Esophagus squamous epithelium (tissue), 5 donors: ENCODE measurements at places on chromosomes 16 and 17.

DNA sequence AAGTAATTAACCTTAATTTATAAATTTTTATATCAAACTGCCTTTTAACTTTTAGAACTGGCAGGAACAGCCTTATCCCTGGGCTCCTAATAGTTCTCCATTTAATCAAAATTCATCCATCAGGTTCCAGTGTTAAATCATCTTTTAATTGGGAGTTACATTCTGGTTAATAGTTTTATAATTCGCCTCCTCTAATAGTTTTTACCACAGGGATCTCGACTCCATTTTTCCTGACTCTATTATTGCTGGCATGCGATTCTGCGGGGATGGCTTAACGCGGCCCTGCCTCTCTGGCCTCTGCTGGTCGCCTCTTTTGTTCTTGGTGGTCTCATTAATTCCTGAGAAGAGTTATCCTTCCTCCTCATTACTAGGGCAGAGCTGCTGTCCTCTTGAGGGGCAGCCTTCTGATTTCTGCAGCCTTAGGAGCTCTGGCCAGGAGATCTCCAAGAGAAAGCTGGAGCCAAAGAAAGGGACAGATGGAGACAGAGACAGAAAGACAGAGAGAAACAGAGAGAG is 71.1 kb downstream of the MRM1 start:
- no peak for DNase-seq

- no peak for DNase-seq
Measured at GRCh38 chr17:67217446-67217845, 27.6 kb downstream of the HELZ start.

- DNase-seq, result no peak
Measured at GRCh38 chr16:74320707-74321106, 24.1 kb downstream of the PSMD7 start.

DNA sequence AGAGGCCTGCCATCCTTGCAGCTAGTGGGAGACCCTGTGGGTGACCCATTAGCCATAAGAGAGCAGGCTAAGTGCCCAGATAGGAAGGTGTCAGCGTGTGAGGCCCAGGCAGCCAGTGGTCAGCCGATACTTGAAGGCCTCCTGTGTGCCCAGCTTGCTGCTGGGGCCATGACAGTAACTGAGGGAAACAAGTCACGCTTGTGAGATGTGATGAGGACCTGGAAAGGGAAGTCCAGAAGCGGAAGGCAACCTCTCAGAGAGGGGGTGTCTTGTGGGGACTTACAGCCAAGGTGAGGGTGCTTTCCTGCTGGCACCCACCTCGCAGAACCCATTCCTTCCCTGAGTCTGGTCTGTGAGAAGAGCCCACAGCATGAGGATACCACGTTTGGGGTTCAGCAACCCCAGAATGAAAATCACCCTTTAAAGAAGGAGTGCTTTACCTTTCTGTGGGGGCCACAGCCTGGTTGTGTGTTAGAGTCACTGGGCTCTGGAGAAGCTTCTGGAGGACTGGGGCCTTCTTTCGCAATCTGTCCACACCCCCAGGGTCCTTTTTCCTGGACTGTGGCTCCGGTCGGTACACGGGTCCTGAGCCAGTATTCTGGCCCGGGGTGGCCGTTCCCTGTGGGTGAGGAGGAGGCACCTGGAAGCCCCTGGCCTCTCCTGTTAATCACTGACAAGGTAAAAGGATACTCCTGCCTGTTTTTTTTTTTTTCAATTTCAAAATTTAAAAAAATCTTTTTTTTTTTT is 53.9 kb downstream of the PLCG2 start:
- no peak for DNase-seq

- no peak for DNase-seq
Measured at GRCh38 chr17:49996495-49997300, 1.7 kb upstream of the DLX3 start.

- no peak for DNase-seq
Measured at GRCh38 chr17:82070611-82071010, 5.0 kb upstream of the DUS1L start.

- no peak for DNase-seq
Measured at GRCh38 chr16:66467611-66468010, 40.5 kb downstream of the BEAN1 start.

- no peak for DNase-seq
Measured at GRCh38 chr17:30939051-30939689, 17.4 kb downstream of the ADAP2 start.

DNA sequence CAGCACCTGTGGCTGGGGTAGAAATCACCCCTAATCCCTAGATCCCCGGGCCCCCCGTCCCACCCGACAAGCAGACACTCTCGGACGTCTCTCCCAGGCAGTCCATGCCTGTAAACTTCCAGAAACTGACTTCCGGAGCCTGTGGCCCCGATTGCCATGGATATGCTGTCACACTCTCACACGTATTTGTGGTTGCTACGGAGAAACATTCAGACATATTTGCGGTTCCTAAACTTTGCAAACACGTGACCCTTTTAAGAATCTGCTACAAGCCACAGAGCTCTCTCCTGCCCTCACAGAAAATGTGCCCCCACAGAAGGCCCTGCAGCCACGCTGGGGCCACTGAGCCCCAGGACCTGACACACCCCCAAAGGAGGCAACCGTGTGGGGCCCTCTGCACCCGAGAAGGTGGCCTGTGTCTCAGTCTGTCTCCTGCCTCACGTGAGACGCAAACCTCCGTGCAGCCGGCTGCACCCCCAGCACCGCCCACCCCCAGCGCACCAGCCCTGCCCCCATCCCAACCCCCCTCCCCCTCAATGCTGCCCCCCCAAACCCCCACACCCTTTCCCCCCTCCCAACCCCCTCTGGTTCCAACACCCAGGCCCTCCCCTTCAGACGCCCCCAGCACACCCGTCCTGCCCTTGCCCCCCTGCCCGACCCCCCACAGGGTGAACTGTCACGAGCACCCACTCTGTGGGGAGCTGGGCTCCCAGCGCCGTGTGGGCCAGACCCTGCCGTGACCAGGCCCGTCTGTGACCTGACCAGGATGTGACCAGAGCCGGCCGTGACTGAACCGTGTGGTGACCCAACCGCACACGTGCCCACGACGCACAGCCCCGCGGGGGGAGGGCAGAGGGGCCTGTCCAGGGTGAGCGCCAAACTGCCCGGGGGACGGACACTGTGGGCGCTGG is 66.3 kb upstream of the METRNL start:
- DNase-seq, result no peak

DNA sequence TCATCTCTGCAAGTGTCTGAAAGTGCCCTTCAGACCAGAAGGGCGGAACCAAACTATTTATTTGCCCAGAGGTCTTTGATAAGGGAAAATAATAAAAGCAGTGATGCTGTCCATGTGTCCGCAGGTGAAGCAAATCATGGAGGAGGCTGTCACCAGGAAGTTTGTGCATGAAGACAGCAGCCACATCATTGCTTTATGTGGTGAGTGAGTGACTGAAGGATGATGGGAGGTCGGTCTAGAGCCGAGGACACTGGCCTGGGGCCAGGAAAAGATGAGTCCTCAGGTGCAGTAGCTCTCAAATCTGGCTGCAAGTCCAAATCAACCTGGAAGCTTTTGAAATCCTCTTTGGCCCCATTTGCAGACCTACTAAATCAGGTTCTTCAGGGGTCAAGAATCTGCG is 6.1 kb downstream of the SGSM2 start:
- no peak for DNase-seq

GRCh38 chr17:27573971-27574525 is 56.9 kb upstream of the LGALS9 start:
- no peak for DNase-seq

GRCh38 chr16:3021449-3022207 is 1.5 kb downstream of the TNFRSF12A start:
- no peak for DNase-seq

GRCh38 chr17:43907998-43908721 is 824 bp upstream of the MPP2 start:
- no peak for DNase-seq

- DNase-seq, result no peak
Measured at GRCh38 chr17:63419949-63420867, 25.9 kb downstream of the CYB561 start.

DNA sequence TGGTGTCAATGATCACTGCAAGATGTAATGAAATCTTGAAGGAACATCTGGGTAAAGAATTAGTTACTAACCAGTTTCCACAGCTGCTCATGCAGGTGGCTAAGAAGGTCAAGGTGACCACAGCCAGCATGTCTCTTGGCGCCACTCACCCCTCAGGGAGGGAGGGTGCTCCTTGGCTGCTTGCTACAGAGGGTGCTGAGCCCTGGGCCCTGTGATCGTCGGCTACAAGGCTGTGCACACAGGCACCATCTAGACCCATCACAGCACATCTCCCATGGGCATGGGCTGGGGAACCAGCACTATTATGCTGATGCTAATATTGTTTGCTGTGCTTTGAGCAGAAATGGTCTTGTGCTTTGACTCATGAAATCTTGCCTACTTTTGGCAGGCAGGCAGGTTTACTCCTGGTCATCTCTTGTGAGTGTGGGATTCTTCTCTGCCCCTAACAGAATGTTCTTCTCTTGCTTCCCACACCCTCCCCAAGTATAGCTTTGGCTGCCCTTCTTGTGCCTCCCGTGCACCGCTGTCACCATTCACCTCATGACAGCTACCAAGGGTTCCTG is 36.4 kb downstream of the TXNDC11 start:
- no peak for DNase-seq

GRCh38 chr16:30602616-30603277 is 7.4 kb downstream of the ZNF689 start:
- no peak for DNase-seq

- DNase-seq, result no peak
Measured at GRCh38 chr16:30786936-30787612, at the start of gene ZNF629. ZNF629 (minus strand) TSS chr16:30787205; CDS start chr16:30784482, 2,723 bp downstream.

DNA sequence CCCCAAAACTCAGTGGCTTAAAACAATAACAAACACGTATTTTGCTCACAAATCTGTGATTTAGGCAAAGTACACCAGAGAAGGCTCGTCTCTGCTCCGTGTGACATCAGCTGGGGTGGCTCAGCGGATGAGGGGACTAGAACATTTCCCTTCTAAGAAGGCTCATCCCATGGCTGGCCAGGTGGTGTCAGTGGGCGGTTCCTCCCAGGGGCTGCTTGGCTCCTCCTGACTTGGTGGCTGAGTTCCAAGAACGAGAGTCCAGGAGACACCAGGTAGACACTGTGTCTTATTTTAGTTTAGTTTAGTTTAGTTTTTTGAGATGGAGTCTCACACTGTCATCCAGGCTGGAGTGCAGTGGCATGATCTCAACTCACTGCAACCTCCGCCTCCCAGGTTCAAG is 5.6 kb upstream of the CHMP6 start:
- no peak for DNase-seq

- no peak for DNase-seq
Measured at GRCh38 chr17:74971842-74972106, 785 bp downstream of the HID1 start.

GRCh38 chr17:58002154-58002948 is 4.7 kb downstream of the SRSF1 start:
- DNase-seq, result no peak

GRCh38 chr16:2930236-2930635 is 18.5 kb downstream of the FLYWCH1 start:
- no peak for DNase-seq

- DNase-seq, result no peak
Measured at GRCh38 chr17:31111183-31111582, 16.4 kb downstream of the NF1 start.

DNA sequence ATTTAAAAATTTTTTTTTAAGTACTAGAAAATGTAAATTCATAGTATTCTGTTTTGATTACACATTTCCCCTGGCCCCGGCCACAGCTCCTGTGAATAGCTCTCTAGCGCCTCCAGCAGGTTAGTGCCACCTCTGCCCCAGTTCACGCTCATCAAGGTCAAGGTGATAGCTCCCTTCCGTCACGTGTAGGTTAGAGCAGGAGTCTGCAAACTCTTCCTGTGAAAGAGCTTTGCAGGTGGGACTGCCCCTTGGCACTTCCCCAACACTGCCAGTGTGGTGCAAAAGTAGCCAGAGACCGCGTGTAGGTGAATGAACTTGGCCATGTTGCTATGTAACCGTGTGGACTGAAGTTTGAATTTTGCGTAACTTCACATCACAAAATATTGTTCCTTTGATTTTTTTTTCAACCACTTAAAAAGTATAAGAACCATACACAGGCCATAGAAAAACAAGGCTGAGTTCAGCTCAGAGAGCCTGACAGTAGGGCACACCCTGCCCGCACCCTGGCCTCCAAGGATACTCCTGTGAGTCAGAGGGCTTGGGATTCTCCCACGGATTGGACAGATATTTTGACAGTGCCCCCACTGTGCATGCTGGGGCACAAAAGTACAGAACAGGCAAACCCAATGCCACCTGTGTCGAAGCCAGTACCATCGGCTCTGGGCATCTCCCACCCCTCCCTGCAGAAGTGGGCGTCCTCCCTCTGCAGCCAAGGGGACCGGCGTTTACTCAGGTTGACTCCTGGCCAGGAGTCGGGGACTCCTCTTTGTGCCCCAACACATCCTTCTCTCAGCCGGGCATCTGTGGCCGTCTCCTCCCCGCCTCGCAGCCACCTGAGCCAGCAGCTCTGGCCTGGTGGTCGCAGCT is 92.0 kb upstream of the CHMP6 start:
- DNase-seq, result no peak

- no peak for DNase-seq
Measured at GRCh38 chr16:58532414-58532813, 17.1 kb downstream of the SETD6 start.

DNA sequence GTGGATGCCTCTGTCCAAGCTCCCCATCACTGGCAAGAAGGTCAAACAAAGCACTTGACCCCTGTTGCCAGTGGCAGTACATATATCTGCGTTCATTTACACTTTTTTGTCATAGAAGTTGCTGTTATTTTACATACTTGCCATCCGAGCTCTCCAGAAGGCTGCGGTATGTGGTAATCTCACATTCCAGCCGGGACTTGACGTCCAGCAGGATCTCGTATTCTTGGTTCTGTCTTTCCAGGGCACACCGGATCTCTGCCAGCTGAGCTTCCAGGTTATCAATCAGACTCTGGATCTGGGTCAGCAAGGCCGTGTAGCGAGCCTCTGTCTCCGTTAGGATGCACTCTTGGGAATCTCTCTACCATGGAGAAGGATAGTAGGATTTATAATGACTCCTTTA is 6.6 kb downstream of the KRT39 start:
- no peak for DNase-seq

DNA sequence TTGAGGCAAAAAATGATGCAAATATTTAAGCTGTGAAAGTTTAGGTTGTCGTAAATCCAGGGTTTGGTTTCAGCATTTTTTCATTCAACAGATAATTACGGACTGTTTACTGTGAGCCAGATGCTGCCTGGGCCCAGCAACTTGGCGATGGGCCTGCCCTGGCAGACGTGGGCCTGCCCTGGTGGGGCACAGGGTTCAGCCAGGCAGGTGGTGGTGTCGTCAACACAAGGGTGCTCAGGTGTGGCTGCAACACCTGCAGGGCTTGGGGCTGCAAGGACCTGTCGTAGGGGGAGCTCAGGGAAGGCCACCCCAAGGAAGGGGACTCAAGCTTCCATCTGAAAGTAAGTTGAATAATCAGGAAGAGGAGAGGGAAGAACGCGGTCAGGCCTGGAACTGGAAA is 15.1 kb downstream of the ZC3H18 start:
- no peak for DNase-seq

GRCh38 chr17:35870906-35871819 is 2.5 kb upstream of the HEATR9 start:
- no peak for DNase-seq

- DNase-seq, result no peak
Measured at GRCh38 chr16:50293994-50294855, 27.9 kb downstream of the ADCY7 start.
